ENCODE measurements at places on chromosomes 6 and 20.

DNA sequence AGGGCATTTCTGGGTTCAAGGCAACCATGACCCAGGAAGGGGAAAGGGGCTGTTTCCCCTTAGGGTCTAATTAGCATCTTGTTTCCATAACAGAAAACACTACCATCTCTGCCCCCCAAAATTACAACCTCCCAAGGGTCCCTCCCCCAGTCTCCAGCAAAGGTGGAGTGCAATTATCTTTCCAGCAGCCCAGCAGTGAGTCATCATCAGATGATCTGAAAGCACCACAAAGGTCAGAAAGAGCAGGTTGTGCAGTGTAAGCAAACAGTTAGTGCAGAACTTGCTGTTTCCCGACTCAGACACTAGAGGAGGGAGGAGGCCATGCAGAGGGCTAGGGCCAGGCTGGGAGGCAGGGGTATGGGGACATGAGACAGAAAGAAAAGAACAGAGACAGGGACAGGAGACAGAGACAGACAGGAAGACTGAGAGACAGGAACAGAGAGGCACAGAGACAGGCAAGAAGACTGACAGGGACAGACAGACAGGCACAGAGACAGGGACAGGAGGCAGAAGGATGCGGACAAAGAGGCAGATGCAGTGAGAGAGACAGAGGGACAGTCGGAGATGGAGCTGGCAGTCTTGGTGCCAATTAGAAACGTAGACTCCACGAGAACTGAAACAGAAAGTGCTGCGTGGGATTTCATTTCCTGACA is 62.5 kb downstream of the PYGB start:
- peak; percentile 76 for DNase-seq

DNA sequence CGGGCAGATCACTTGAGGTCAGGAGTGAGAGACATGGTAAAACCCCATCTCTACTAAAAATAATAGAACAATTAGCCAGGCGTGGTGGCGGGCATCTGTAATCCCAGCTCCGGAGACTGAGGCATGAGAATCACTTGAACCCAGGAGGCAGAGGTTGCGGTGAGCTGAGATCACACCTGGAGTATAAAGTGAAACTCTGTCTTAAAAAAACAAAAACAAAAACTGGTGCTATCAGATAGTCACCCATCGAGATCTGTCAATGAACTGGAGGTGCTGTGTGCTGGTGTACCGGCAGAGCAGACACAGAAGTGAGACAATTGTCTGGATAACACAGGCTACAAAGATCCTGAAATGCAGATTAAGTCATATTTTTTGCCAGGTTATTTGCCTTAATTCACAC is 24.7 kb downstream of the CTCFL start:
- no peak for DNase-seq

DNA sequence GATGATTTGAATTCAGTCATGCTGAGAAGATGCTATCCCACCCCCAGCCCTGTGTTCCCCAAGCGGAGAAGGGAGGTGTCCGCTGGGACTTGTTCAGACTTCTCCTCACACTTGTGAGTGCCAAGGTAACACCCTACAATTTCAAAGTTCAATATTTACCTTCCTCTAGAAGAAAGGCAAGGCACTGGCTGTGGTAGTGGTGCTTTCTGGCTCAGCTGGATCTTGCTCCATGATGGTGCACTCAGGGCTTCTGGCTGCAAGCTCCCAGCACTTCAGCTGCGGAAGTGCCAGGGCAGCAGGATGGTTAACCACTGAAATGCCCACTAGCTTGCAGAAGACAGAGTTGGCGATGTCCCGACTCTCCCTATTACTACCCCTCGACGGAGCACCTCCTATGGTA is 135.4 kb downstream of the MTFR2 start:
- no peak for DNase-seq

DNA sequence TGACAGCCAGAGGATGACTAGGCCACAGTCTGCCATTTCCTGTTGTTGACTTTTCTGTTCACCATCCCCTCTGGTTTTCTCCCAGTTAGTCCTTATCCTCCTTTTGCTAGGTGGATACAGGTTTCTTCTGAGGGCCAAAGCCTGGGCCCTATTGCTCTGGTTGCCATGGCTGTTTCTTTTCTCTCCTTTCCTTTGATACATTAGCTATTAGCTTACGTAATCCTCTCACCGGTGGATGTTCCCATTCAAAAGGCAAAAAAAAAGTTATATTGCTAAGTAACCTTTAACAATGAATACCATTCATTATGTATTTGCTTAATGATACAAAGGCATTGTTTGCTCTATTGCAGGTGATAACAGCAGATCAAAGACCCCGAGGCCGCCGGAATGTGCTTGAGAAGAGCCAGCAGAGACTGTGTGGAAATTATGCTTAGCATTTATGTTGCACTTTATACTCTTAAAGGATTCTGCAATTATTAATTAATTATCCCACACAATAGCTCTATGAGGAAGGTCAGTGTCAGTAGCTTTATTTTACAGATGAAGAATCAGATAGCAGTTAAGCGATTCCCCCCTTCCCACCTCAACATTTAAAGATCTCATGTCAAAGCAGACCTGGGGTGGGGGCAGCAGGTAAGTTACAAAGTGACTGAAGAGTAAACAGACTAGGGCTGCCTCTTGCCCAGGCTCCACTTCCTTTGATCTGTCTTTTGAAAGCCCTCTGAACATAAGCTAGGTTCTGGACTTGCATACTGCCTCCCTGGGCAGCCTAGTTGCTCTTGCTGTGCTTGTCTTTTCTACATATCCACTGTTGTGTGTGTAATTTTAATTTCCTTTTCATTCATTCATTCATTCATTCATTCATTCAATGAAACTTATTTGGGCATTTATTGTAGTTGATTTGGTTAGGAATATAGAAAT is 14.5 kb upstream of the TFB1M start:
- no peak for DNase-seq

DNA sequence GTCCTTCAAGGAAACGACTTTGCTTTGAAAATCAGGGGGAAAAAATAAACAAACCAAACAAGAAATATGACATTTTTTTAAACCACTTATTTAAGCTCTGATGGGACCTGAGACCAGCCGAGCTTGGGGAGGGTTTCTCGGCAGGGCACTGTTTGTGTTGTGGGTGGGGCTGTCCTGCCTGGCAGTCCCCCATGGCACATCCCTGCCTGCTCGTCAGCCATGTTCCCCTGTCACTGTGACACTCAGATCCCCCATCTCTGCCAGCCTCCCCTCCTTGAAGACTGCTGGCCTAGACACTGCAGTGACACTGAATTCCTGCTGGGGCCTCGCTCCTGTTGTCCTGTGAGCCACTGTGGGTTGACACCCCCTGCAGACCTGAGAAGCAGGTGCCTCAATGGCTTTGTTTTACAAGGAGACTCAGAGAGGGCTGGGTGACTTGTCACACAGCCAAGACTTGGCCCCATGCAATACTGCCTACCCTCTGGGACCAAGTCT is 95.1 kb upstream of the PTPN1 start:
- no peak for DNase-seq

DNA sequence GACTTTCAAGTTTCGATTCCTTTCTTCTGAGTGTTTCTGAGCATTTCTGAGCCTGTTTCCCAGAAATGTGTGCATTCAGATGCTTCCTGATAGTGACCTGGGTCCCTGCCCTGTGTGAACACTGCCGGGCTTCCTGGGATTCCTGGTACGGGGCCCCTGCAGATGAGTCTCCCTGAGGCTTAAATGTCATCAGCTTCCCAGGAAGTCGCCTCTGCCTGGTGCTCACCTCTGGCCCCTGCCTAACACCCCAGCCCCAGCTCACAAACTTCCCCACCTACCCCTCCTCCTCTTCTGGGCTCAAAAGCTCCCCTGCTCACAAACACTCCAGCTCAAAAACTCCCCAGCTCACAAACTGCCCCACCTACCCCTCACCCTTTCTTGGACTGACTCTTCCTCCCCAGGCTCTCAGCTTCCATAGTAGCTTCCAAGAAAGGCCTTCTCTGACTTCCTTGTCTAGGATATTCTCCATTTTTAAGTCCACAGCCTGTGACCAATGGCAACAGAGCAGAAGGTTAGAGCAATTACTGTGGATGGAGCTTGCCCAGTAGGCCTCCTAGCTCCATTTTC is 42.0 kb downstream of the TGM2 start:
- DNase-seq: peak; percentile 26

All from activated CD8-positive, alpha-beta memory T cell treated with anti-CD3 and anti-CD28 coated beads for 24 hours (primary cell).